ENCODE measurements at places on chromosomes 6 and 20.
A peak's percentile ranks its signal among the peaks of the same experiment; 100 is the strongest.

GRCh38 chr6:166437661-166438060 is 54.9 kb upstream of the MPC1 start:
- no peak for DNase-seq

GRCh38 chr6:157374889-157375443 is 6.0 kb upstream of the ZDHHC14 start:
- DNase-seq: no peak

DNA sequence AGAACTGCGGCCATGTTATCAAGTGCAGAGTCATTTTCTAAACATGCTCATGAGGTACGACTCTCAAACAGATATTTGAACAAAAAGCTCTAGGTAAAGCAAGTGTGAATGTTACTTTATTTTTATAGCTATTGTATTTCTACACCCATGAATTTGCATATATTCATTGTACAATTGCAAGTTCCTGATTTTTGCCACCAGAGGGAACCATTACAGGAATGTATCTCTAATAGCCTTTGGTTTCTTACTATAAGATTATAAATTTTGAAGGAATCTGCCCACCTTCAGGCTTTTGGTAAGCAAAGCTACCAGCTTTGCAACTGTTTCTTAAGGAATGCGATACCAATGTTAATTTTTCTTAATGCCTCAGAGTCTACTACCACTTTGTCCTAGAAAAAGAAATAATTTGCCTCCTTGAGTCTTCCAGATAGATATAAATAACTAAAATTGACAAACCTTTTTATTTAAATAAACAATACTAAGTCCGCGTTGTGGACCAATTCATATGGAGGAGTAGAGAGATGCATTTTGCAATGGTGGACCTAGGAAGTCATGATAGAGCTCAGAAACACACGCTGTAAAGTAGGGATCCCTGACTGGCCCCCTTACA is 125.4 kb upstream of the SAMD5 start:
- DNase-seq: no peak

DNA sequence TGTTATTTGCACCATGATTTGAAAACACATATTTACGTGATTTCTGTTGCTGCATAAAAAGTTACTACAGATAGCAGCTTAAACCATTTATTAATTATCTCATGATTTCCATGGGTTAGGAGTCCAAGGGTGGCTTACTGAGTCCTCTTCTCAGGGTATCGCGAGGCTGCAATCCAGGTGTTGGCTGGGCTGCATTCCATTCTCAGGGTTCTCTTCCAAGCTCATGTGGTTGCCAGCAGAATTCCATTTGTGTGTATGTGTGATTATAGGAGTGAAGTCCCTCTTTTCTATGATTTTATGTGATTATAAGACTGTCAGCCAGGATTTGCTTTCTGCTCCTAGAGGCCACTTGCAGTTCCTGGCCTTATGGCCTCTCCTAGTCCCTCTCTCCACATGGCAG is 135.1 kb downstream of the FAM83B start:
- no peak for DNase-seq

- DNase-seq: no peak
Observed at GRCh38 chr6:104003803-104004516, 855.8 kb downstream of the HACE1 start.

DNA sequence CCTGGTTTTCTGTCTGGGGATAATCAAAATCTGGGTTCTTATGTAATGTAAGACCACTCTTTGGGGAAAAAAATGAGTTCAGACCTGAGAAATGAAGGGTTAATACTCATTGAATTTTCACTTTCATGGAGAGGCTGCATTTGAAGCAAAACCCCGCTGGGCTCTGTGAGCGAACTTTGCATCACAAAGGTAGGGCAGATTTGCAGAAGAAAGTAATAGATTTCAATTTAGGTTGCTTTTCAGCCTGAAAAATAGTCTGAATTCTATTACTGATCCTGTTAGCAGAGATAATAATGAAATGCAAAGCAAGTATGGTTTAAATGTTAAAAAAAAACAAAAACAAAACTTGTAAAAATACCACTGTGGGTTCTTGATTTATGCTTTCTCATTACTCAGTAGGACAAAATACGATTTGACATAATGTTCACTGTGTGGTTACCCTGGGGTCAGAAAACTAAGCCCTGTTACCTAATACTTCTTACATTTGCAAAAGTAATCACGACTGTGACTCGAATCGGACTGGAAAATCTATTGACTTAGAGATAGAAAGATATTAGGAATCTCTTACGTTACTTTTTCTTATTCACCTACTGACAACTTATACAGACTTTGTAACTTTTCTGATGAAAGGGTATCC is 72.2 kb downstream of the UST start:
- DNase-seq: no peak

DNA sequence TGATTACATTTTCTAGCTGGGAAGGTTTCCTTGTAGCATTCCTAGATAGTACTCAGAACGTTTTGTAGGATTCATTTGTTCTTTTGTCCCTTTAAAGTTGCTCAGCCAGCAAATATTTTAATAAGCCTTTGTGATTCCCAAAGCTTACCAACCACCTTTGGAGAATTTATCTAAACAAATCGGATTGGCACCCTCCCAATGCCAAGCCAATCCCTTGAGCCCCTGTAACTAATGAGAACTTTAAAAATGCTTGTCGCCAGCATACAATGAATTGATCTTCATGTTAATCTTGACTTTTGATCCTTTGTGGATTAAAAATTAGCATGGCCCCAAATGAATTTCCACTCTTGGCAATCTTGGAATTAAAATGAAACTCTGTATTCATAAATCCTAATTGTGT is 559.5 kb downstream of the UTRN start:
- no peak for DNase-seq

- no peak for DNase-seq
Observed at GRCh38 chr20:62554214-62554897, 78.6 kb upstream of the GATA5 start.

DNA sequence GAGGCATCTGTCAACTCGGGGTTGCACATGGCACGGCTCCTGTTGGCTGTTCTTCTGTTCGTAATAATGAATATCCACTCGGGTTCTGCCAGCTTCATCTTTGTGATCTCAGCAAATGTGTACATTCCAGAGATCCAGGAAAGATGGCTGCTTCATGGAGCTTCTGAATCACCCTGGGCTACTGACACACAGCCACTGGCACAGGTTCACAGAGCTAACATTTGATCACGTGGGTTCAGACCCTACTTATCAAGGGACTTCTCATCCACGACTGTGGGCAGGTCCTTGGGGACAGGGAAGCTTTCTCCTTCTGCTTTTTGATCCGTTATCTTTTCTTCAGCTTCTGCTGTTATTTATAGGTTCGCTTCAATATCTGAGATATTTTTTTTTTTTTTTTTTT is 18.1 kb downstream of the PPP1R3G start:
- no peak for DNase-seq

GRCh38 chr6:89940225-89941027 is 46.2 kb downstream of the GJA10 start:
- peak; percentile 52 for DNase-seq

- DNase-seq: no peak
Observed at GRCh38 chr6:29925727-29926412, 16.5 kb upstream of the HLA-A start.
